ENCODE measurements at places on chromosomes 7 and 10. TPM values are rescaled to one million over a fixed set of nuclear protein-coding genes. Genes with fewer than 3 reads are reported as not detected.

DNA sequence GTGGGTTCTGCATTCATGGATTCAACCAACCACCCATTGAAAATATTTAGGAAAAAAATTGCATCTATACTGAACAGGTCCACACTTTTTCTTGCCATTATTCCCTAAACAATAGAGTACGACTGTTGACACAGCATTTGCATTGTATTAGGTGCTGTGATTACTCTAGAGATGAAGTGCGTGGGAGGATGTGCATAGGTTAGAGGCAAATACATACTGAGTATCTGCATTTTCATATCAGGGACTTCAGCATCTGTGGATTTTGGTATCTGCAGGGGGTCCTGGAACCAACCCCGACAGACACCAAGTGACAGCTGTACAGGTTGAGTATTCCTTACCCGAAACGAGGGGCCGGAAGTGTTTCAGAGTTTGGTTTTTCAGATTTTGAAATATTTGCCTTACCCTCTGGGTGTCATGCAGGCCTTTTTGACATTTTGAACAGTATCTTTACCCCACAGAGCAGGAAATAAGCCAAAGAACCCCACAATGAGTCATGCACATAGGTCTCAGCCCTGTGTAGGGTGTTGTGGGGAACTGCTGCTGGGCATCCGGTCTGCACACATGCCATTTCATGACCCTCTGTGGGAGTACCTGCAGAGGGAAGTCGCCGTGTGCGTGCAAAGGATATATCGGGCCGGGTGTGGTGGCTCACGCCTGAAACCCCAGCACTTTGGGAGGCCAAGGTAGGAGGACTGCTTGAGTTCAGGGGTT is 14.5 kb downstream of the NUDT5 start:
- no peaks in the 10 kb centered on the region for H3K4me1 ChIP-seq
- no peak overlapping the region for H3K4me3 ChIP-seq
- no peak for DNase-seq
- no peak overlapping the region for H3K27ac ChIP-seq
- H3K27me3 ChIP-seq, result no peaks in the 10 kb centered on the region

- no peaks in the 10 kb centered on the region for H3K36me3 ChIP-seq
- peaks cover 14% of the 10 kb centered on the region for H3K4me1 ChIP-seq
- no peak within 1 kb of the TSS for H3K27ac ChIP-seq
- DNase-seq, result no peak
- H3K27me3 ChIP-seq, result peaks cover 27% of the 10 kb centered on the region
Measured at GRCh38 chr7:127252778-127253280, at the start of gene GRM8. TSS of gene GRM8 (minus strand) at chr7:127252941.

DNA sequence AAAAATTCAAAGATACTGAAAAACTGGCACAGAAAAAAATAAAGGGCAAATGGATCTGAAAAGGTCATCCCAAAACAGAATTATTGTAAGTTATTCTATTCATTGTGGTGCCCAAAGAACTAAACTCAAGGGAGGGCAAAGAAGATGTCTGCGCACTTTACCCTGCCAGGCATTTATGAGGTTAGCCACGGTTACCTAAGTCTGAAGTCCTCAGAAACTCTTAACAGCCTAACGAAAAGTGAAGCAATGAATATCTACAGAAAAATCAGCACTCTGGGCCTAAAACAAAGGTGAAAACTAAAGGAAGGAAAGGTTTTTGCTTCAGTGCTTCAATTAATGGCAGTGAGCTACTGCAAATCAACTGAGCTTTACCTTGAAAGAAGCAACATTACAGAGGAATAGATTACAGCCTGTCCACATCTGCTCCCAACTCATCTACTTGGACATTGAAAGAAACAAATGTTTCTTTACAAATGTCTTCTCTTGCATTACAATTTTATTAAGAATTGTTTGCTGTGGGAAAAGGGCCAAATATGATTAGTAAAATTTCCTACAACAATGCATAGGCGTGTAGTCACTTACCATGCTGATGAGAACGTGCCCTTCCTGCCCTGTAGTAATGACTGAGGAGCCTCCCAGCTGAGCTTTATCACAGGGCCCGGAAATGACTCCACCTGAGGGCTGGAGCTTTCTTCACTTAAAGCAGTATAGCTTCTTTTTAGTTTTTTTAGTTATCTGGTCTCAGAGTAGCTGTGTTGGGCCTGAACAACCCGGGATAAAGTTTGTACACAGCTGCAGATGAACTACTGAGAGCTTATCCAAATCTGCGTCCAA is at the start of gene TUBAL3:
Gene TUBAL3 (minus strand): TSS at position 621 of the 834 bp plus-strand sequence. CDS start 36 bp downstream, at position 585.
- no peaks in the 10 kb centered on the region for H3K36me3 ChIP-seq
- H3K27ac ChIP-seq, result peak within 1 kb of the TSS; percentile 68
- H3K4me1 ChIP-seq, result peaks cover 4% of the 10 kb centered on the region
- peak within 1 kb of the TSS; percentile 55 for H3K4me3 ChIP-seq

The HTR5A gene
- polyA plus RNA-seq, result not detected

The CARD11 gene
- polyA plus RNA-seq, result 0.67 TPM

DNA sequence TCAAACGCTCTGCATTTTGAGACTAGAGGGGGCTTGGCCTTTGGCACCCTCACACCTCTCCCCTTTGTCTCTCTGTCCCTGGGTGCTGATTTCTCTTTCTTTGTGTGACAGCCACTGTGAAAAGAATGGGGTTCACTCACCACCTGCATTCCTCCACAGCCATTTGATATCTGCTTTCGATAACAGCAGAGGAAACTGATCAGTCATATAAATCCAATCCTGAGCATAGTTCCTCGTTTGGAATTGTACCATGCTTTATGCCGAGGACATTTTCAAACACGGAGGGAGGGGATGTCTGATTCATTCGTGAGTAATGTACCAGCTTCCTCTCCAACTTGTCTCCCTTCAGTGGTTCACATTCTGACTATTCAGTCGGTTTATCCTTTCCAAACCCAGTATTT is 15.8 kb downstream of the MET start:
- H3K4me1 ChIP-seq, result no peaks in the 10 kb centered on the region
- H3K27ac ChIP-seq, result no peak overlapping the region
- DNase-seq, result no peak
- no peaks in the 10 kb centered on the region for H3K36me3 ChIP-seq

The COL26A1 gene
- 0.10 TPM for polyA plus RNA-seq

GRCh38 chr10:103454026-103454425 is 1.9 kb upstream of the CALHM2 start:
- no peak for DNase-seq
- H3K4me1 ChIP-seq, result no peaks in the 10 kb centered on the region
- H3K27me3 ChIP-seq, result no peaks in the 10 kb centered on the region
- peaks cover 14% of the 10 kb centered on the region for H3K36me3 ChIP-seq
- no peak overlapping the region for H3K4me3 ChIP-seq
